Neuronal stem cell (in vitro differentiated cells): ENCODE measurements at places on chromosomes 5 and 9.

GRCh38 chr5:53569453-53569852, 9.0 kb downstream of the NDUFS4 start:
- H3K4me3 ChIP-seq, result no peak overlapping the region
- no peaks in the 10 kb centered on the region for H3K4me1 ChIP-seq
- DNase-seq, result no peak
- no peaks in the 10 kb centered on the region for H3K27me3 ChIP-seq

GRCh38 chr5:121273833-121274433, 577.7 kb upstream of the FTMT start:
- H3K36me3 ChIP-seq, result no peaks in the 10 kb centered on the region
- DNase-seq, result no peak
- H3K4me1 ChIP-seq, result peaks cover 3% of the 10 kb centered on the region
- H3K4me3 ChIP-seq, result no peak overlapping the region
- H3K27ac ChIP-seq, result no peak overlapping the region

DNA sequence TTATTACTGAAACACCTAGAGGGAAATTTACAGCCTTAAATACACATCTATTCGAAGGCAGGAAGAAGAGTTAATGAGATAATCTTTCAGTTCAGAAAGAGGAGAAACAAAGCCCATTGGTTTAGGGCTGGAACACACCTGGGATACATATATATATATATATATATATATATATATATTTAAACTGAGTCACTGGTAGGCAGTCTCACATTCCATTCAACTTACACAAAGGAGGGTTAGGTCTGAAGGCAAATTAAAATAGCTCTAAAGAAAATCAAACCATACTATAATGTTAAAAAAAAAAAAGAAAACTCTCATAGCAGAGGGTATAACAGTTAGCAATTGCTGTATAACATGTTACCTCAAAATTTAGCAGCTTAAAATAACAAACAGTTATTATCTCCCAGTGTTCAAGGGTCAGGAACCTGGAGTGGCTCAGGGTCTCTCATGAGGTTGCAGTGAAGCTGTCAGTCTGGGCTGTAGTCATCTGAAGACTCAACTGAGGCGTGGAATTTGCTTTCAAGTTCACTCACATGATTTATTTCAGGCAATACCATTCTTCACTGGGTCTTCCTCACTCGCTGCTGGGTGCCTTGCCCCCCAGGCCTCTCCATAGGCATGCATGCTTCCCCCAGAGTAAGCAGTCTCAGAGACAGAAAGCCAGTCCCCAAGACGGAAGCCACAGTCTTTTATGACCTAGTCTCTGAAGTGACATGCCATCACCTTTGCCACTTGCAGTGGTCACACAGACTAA, 332.8 kb downstream of the NSG2 start:
- DNase-seq, result no peak
- H3K27me3 ChIP-seq, result no peaks in the 10 kb centered on the region
- no peaks in the 10 kb centered on the region for H3K4me1 ChIP-seq
- no peak overlapping the region for H3K4me3 ChIP-seq
- no peak overlapping the region for H3K27ac ChIP-seq

GRCh38 chr5:96530901-96531300, 97.9 kb upstream of the PCSK1 start:
- H3K27ac ChIP-seq, result no peak overlapping the region
- H3K36me3 ChIP-seq, result no peaks in the 10 kb centered on the region
- H3K4me3 ChIP-seq, result no peak overlapping the region
- H3K4me1 ChIP-seq, result no peaks in the 10 kb centered on the region

GRCh38 chr5:14707811-14708390, 43.4 kb downstream of the OTULIN start:
- H3K4me3 ChIP-seq, result no peak overlapping the region
- H3K27ac ChIP-seq, result no peak overlapping the region
- no peaks in the 10 kb centered on the region for H3K27me3 ChIP-seq
- H3K36me3 ChIP-seq, result peaks cover 27% of the 10 kb centered on the region

- peaks cover 29% of the 10 kb centered on the region for H3K4me1 ChIP-seq
- DNase-seq, result no peak
- H3K36me3 ChIP-seq, result no peaks in the 10 kb centered on the region
- no peak overlapping the region for H3K27ac ChIP-seq
- H3K4me3 ChIP-seq, result no peak overlapping the region
These were observed 1.5 kb downstream of the SPAAR start for GRCh38 chr9:35910613-35911359.

GRCh38 chr9:89669361-89669842, 64.6 kb downstream of the GADD45G start:
- peaks cover 14% of the 10 kb centered on the region for H3K27me3 ChIP-seq
- no peaks in the 10 kb centered on the region for H3K36me3 ChIP-seq
- no peak overlapping the region for H3K27ac ChIP-seq

DNA sequence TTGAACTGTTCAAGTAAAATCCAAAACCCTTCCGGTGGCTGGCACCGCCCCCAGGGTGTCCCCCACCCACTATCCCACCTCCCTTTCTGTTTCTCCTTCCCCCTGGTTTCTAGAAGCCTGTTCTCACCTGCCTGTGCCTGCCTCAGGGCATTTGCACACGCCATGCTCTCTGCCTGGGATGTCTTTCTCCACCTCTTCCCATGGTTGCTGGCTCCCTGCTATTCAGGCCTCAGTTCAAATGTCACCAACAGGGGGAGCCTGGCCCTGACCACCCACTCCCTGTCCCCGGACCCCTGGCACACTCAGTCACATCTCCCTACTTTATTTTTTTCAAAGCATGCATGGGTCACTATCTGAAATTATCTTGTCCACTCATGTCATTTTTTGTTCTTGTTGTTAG, 39.9 kb upstream of the EEIG1 start:
- no peak overlapping the region for H3K4me3 ChIP-seq
- H3K27ac ChIP-seq, result no peak overlapping the region
- H3K27me3 ChIP-seq, result no peaks in the 10 kb centered on the region
- H3K4me1 ChIP-seq, result no peaks in the 10 kb centered on the region
- H3K36me3 ChIP-seq, result no peaks in the 10 kb centered on the region

DNA sequence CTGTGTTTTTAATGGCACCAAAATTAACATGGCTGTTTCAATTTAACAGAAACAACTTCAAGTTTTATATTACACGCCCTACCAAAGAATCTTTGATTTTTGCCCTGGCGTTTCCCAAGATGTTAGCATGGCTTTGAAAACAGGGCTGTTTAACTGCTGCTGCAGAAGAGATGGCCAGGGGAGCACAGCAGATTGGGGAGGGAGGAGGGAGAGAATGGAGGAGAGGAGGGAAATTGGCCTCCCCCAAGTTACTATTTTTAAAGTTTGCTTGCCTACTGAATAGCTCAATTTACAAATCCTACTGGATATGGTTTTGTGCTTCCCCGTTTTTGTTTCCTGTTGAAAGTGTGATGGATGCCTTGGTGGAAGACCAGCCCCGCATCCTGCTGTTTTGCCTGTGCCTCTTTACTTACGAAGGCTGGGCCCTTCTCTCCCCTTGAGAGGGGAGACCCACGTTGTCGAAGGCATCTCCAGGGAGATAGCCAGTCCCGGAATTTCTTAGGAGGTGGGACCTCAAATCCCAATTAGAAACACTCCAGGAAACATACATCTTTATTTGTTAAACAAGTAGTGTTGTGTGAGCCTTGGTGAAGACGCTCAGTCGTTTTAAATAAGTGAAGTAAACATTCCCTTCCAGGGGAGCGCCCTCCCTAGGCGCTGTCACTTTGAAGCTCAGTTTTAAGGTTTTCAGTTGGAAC, 98.6 kb downstream of the AOPEP start:
- H3K4me3 ChIP-seq, result no peak overlapping the region
- H3K4me1 ChIP-seq, result peaks cover 9% of the 10 kb centered on the region
- no peak overlapping the region for H3K27ac ChIP-seq
- H3K27me3 ChIP-seq, result no peaks in the 10 kb centered on the region
- peaks cover 4% of the 10 kb centered on the region for H3K36me3 ChIP-seq
- DNase-seq, result no peak

- DNase-seq, result no peak
- no peak overlapping the region for H3K27ac ChIP-seq
- H3K4me1 ChIP-seq, result peaks cover 9% of the 10 kb centered on the region
- H3K4me3 ChIP-seq, result no peak overlapping the region
- peaks cover 16% of the 10 kb centered on the region for H3K27me3 ChIP-seq
These were observed 126.6 kb downstream of the BARX1 start for GRCh38 chr9:93828331-93829097.

DNA sequence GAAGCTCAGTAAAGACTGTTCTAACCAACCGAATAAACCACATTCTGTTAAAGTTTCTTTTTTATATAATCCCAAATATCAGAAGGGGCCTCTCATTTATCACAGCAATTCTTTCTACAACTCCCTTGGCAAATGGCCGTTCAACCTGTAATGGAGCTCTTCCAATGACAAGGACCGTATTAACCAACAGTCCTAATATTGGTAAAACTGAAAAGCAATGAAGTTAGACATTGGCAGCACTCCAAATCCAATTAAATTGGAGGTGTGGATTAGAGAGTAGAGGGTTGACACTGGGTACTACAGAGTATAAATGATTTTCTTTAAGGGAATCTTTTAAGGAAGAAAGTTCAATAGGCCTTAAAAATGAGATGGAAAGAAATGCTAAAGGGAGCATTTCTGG, 842 bp downstream of the TMED7 start:
- no peak overlapping the region for H3K27ac ChIP-seq
- no peak for DNase-seq
- H3K4me3 ChIP-seq, result peak overlapping the region; percentile 88

GRCh38 chr5:8944005-8944404, 601.9 kb downstream of the SEMA5A start:
- H3K36me3 ChIP-seq, result no peaks in the 10 kb centered on the region
- no peak for DNase-seq
- no peak overlapping the region for H3K4me3 ChIP-seq
- H3K4me1 ChIP-seq, result no peaks in the 10 kb centered on the region
- no peak overlapping the region for H3K27ac ChIP-seq

DNA sequence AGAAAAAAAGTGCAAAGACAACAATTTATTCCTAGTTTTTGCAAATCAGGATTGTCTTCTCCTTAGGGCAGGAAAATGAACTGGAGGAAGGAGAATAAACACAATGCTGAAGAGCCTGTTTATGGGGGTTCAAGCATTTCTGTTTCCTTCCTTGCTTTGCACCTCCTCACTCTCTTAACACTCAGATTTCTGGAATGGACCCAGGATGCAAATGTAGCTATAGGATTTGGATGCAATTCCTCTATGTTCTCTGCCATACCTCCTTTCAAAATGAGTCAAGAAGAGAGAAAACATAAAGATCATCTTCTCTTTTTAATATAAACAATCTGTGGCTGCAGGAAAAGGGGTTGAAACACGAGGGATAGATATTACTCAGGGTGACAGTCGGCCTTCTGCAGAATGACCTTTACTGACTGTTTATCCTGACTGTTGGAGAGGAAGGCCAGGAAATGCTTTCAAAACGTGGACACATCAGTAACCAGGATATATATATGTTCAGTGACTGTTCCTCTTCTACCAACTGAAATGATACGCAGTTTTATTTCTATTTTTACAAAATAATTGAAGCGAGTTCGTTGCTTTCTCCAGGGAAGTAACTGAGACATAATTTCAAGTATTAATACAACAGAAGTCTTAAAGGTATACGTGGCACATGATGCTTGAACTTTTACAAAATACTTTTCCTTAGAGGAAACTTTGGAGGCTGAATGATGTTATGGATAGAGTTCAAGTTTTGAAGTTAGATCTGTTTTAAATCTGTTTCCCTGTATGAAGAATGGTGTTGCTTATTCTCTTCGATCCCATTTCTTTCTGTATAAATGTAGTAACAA, 44.4 kb downstream of the ACTBL2 start:
- H3K27ac ChIP-seq, result no peak overlapping the region
- H3K4me3 ChIP-seq, result no peak overlapping the region
- peaks cover 4% of the 10 kb centered on the region for H3K27me3 ChIP-seq
- H3K36me3 ChIP-seq, result no peaks in the 10 kb centered on the region
- no peak for DNase-seq

DNA sequence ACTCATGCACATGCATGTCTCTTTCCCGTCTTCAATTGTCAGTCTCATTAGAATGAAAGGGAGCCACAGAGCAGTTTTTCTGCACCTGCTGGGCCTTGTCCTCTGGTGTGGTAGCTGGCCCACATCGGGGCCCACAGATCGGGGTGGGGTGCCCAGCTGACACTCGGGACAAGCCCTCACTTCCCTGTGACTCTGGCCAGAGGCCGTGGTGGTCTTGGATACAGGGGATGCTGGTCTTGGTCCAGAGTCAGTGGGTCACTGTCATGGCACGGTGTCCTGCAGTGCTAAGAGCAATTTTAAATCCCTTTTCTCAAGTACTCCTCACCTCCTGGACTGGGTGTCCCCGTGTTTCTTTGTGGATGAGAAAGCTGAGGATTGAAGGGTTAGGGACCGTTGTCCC, 193.2 kb downstream of the CACNA1B start:
- H3K4me3 ChIP-seq, result no peak overlapping the region
- peaks cover 4% of the 10 kb centered on the region for H3K4me1 ChIP-seq
- H3K27me3 ChIP-seq, result no peaks in the 10 kb centered on the region
- H3K36me3 ChIP-seq, result no peaks in the 10 kb centered on the region
- DNase-seq, result no peak
